Stimulated activated CD4-positive, alpha-beta T cell treated with anti-CD3 and anti-CD28 coated beads, Interleukin-1b, Interleukin-23, amount 100 ng/mL, for 1 hour (primary cell): ENCODE measurements at places on chromosomes 11 and 22.

GRCh38 chr22:41308054-41308453, 6.7 kb downstream of the ZC3H7B start:
- DNase-seq: no peak

GRCh38 chr11:10387206-10388083, 67.6 kb upstream of the AMPD3 start:
- DNase-seq: no peak

- DNase-seq: no peak
Observed at GRCh38 chr11:95443386-95443785, 212.4 kb upstream of the SESN3 start.

DNA sequence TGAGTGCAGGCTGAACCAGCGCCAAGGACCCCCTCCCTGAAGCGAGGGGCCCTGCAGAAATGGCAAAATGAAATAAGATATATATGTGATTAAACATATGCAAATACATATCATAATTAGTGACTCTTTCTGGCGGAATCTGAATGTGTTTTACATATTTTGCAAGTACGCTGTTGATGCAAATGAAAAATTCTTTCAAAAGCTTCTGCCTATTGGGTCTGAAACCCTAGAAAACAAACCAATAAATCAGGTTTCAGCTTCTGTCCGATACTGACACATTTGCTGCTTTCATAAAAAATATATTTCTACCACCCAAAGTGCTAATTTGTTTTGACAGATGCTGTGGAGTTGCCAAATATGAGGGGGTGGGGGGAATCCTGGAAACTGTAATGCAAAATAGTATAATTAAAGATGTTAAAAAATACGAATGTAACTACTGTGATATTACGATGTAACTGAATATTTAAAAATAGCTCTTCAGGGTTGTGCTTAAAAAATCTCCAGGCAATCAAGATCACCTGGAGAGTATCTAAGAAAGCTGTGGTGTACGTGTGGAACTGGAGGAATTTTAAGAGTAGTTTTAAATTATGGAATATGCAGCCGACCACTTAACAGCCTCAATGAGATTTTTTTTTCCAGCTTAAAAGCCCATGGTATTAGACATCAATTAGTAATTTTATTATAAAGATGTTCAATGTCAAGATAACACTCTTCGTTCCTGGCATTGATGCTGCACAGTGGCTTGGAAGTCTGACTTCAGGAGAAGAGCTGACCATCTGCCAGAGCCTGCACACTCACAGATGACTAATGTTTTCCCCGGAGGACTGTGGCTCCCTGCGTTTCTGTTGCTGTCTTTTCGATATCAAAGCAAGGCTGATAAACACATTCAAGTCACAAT, 122.2 kb upstream of the RCN1 start:
- DNase-seq: no peak

- DNase-seq: no peak
Observed at GRCh38 chr22:36764641-36765040, 11.3 kb downstream of the IFT27 start.

DNA sequence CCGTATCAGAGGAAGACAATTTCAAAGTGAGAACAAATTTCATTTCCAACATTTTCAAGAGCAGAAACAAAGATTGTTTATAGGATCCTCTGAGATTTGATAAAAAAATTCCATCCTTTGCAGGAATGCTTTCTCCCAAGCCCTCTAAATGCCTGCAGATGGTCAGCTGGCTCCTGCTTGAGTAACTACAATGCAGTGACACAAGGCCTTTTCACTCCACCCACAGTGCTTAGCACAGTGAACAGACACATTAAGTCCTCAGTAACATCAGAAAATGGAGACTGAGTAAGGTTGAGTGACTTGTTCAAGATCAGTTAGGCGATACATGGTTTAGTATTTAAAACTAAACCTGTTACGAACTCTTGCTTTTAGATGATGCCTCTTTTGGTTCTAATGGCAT, 527.1 kb upstream of the CCDC90B start:
- DNase-seq: no peak

- DNase-seq: no peak
Observed at GRCh38 chr11:117166491-117166890, 12.1 kb upstream of the SIDT2 start.

GRCh38 chr11:17314904-17315426, 36.6 kb upstream of the NCR3LG1 start:
- DNase-seq: no peak

GRCh38 chr22:39528080-39528661, 4.4 kb downstream of the RPS19BP1 start:
- DNase-seq: no peak

- DNase-seq: no peak
Observed at GRCh38 chr11:13117344-13117743, 108.2 kb downstream of the RASSF10 start.

DNA sequence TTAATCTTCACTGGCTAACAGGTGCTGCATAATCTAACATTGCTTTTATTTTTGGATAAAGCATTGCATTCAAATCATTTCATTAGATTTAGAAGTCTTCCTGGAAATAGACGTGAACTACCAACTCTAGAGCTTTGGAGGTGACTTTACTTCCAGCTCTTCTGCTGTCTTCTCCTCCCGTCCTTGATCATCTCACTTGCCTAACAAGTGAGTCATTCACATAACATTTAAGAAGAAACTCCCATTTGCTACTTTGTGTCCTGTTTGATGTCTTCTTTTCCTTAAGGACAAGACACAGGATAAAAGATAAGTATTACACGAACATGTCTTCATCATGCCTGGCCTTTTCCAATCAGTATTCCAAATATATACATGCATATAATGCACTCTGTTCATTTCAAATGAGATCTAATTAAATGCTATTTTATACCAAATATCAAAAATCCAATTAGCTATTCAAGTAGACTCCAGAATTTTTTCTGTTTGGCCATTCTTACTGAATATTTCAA, 88.3 kb downstream of the BDNF start:
- DNase-seq: no peak

DNA sequence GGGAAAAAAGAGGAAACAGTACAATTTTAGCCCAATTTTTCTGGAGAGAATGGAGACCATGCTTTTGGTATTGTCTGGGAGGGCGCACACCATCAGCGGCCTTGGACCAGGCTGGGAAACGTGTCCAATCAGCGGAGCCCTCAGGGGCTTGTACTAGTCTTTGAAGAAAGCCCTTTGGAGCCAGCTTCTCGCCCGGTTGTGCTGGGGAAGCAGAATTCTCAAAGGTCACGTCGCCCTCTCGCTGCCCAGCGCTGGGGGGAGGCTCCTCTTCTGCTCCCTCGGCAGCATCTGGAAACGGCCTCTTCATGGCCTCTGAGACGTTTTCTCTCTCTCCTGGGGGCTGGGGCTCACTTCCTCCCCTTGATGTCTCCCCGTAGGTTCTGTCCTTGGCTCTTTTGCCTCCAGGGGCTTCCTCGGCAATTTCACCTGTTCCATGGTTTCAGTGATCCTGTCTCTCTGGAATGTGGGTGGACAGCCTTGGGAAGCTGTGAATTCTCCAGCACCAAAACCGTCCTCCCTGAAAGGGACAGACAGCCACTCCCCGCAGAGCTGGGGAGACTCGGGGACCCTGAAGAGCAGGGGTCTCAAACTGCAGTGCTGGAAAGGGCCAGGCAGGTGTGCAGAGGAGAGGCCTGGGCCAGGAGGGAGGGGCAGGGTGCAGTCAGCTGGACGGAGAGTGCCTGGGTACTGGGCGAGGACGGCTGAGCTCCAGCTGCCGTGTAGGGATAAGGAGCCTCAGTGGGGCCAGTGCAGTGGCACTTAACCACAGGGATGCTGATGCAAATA, 80.2 kb downstream of the RPS6KA4 start:
- no peak for DNase-seq

GRCh38 chr11:76592025-76592914, 78.3 kb downstream of the LRRC32 start:
- DNase-seq: no peak

DNA sequence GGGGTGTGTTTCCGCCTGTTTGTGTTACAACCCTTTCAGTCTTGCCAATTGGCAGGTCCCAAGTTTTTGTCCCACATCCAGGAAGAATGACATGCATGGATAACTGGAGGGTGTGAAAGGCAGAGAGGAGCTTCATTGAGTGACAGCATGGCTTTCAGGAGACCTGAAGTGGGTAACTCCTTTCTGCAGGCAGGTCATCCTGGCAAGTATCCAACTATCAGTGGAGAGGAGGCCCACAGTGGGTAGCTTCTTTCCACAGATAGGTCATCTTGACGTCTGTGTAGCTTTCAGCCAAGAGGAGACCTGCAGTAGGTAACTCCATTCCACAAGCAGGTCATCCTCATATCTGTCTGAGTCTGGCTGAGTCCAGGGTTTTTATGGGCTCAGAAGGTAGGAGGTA, 1268.8 kb upstream of the CNTN5 start:
- no peak for DNase-seq

DNA sequence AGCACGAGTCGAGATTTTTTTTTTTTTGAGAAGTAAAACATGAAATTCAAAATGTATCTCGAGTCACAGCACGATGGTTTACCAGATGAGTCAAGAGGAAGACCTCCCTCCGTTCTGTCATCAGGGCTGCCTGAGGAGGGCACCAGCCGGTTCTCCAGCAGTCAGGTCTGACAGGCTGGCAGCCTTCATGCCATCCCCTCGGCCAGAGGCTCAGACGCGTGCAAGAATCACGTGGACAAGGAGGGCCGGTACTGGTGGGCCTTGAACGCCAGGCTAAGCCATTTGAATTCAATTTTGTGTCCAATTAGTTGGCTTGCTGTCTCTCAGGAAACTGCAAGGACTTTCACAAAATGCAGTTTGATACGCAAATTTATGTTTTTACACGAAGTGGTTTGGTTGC, 1412.2 kb downstream of the BRD1 start:
- no peak for DNase-seq

- no peak for DNase-seq
Observed at GRCh38 chr11:48096588-48097525, 116.5 kb downstream of the PTPRJ start.

DNA sequence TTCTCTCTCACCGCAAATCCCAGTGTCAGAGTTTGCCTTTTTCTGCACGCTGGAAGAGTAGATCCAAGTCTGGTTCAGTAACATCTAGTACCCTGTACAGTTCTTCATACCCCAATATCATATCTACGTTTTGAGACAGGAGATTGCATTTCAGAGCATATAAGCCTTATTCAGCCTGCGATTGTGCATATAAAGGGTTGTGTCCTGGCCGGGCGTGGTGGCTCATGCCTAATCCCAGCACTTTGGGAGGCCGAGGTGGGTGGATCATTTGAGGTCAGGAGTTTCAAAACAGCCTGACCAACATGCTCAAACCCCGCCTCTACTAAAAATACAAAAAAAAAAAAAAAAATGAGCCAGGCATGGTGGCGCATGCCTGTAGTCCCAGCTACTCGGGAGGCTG, 104.9 kb downstream of the MTNR1B start:
- no peak for DNase-seq

DNA sequence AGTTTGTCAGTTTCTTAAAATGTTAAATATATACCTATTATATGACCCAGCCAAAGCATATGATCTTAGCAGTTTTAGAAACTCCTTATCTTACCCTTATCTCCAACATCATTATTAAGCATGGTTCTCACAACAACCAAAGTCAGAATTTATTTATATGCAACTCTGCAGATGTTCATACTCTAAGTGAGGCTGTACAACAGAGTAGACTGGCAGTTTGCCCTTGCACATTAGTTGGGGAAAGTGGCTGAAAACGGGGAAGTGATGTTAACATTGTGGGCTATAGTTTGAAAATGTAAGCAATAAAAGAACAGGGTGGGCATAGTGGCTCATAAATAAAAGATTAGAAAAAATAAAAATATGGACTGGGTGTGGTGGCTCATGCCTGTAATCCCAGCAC, 49.7 kb downstream of the ATG16L2 start:
- DNase-seq: no peak

DNA sequence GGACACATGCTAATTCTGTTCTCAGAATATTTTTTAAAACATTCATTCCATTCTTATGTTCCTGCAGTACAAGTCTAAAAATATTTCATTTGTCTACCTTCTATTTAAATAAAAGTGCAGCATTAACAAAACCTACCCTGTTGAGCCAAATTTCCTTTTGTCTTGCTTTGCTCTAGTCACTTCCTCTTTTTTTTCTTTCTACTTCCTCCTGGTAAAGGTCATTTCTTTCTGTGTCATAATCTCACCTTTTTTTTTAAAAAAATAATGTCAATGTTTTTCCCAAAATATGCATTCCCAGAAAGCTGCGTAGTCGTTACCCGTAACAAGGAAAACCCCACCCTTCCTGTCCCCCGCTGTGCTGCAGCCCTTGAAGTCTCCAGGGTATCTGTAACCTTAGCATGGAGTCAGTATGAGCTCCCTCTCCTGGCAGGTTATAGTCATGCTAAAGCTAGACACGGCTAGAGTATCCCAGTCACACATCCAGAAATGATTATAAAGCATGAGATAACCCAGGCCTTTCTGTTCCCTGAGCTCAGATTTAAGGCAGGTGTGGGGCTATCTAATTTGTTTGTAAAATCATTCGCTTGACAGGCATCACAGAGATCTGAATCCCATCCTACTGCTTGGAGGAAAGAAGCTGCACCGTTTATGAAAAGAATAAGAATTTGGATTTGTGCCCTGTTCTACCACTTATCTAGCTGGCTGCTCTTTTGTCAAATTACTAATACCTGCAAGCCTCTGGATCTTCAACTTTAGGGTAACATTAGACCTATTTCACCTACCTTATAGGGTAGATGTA, 51.1 kb upstream of the EED start:
- DNase-seq: peak; percentile 17

DNA sequence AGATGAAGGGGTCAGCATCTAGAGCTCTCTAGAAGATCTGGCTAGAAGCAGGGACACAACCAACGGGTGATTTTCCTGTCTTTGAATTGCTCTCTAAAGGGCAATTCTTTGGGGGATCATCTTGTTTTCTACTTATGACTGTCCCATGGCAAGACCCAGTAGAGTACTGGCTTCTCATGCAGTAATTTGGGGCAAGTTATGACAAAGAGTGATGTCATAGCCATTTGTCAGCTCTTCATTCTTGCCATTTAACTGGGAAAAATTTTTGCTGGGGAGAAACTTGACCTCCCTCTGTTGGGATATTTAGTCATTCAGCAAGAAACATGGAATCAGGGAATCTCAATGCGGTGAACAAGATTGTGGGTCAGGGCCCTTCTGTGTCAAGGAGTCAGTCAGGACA, 80.4 kb downstream of the SLC1A2 start:
- no peak for DNase-seq

DNA sequence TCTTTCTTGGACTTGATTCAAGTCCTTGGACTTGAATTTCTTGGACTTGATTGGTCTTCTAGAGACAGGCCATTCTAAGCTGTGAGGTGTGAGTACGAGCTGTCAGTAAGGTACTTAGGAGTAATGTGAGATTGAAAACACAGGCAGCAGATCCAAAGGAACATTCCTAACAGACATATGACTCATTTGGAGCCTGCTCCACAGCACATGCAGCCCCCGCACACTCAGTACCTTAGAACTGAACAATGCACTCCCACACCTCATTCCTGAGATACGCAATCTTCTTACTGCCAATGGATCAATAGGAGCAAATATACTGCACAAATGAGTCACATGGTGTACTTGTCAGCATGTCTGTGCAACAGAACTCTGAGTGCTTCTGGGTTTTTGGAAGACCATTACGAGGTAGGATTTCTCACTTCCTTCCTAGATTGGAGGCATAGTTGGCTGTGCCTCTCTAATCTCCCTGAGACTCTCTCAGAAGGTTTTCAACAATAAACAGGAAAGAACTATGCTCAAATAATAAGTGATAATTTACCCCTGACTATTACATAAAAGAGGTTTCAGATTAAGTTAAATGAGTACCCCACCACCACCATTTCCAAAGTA, 243.1 kb downstream of the KCNA4 start:
- DNase-seq: no peak
